CD4-positive, alpha-beta T cell treated with Interleukin-21 for 1 hour (primary cell): ENCODE measurements at places on chromosomes 12 and 14.

DNA sequence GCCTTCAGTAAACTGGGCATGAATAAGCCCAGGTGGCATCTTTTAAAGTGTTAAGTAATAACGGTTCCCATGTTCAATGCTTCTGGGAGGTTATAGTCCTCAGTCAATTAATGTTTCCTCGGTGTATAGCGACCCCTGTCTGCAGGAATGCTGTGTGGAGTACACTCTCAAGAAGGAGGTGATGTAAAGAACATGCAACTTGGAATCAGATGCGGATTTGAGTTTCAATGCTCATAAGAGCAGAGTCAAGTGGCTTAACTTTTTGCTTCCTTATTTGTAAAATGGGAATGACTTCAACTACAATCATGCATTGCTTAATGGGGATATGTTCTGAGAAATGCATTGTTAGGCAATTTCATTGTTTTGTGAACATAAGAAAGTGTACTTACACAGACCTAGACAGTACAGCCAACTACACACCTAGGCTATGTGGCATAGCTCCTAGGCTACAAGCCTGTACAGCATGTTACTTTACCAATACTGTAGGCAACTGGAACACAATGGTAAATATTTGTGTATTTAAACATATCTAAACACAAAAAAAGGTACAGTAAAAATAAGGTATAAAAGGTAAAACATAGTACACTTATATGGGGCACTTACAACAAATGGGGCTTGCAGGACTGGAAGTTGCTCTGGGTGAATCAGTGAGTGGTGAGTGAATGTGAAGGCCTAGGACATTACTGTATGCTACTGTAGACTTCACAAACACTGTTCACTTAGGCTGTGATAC, 6.7 kb upstream of the MRPS35 start:
- DNase-seq = peak; percentile 73

DNA sequence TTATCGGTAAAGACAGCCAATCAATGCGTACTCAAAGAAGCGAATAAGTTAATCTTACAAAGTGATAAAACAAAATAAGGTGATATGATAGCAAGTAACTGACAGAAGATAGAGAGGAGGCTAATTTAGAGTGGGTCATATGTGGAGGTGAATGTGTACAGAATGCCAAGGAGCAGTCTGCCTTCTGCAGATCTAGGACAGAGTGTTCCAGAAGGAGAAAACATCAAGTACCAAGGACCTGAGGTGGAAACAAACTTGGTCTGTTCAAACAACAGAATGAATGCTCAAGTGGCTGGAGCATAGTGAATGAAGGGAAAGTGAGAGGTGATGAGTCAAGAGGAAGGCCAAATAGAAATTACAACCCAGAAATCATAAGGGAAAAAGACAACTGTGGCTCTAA, 170.3 kb upstream of the BMP4 start:
- DNase-seq = no peak

DNA sequence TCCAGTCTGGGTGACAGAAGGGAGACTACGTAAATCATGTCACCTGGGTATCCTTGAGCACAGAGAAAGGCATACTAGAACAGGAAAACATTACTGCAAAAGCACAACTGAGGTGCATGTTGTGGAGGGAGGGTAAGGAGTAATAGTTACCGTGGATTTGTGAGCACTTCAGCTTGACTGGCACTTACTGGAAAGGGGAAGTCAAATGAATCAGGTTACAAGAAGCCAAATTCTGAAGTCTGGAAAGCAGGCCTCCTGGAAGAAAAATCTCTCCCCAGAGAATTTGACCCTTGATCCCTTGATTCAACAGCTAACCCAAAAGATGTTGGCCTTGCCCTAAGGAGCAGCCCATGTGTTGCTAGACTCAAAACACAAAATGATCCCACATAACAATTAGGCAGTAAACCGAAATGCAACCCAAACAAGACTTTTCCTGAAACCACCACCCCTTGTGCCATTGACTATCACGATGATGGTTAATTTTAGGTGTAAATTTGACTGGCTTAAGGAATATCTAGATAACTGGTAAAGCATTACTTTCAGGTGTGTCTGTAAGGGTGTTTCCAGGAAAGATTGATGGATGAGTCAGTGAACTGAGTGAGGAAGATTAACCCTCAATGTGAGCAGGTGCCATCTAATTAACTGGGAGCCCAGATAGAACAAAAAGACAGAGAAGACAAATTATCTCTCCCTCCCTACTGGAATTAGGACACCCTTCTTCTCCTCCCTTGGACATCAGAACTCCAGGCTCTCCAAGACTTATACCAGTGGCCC, 108.8 kb downstream of the SLC25A21 start:
- no peak for DNase-seq

- DNase-seq = no peak
Measured at GRCh38 chr14:68910540-68910939, 68.6 kb downstream of the ACTN1 start.

DNA sequence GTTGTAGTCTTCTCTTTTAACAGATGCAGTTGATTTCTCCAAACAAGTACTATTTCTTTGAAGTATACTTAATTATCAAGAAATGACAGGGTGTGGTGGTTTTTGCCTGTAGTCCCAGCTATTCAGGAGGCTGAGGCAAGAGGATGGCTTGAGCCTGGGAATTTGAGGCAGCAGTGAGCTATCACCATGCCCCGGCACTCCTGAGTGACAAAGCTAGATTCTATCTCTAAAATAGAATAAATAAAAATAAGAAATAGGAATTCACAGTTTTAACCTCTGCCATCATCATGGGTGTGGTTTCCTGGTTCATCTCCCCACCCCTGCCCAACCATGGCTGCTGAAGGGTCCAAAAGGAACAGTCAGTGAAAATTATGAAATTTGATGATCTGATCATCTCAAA, 290.2 kb upstream of the FLRT2 start:
- no peak for DNase-seq

DNA sequence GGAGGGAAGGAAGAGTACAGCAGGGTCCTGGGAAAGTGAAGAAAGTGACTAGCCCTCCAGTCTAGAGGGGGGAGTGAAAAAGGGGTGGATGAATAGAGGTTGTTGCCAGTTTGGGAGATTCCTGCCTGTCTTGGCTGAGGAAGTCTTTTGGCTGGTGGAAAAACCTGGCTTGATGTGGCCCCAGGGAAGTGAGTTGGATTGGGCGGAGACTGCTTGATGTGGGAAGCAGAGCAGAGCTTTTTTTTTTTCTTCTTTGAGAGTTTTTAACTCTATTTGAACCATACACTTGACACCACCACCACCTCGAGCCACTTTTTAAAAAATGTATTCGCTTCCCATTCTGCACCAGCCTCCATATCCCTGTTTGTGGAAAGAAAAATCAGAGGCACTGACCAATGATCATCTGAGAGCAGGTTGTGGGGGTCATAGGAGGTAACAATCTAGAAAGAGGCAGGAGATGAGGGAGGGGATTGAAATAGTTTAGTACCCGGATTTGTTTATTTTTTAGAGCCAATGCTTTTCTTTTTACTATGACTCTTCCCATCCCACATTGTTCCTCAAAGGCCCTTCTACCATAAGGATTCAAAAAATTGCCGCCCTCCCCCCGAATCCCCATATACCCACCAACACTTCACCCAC, 690 bp upstream of the DTX3 start:
- DNase-seq = no peak

DNA sequence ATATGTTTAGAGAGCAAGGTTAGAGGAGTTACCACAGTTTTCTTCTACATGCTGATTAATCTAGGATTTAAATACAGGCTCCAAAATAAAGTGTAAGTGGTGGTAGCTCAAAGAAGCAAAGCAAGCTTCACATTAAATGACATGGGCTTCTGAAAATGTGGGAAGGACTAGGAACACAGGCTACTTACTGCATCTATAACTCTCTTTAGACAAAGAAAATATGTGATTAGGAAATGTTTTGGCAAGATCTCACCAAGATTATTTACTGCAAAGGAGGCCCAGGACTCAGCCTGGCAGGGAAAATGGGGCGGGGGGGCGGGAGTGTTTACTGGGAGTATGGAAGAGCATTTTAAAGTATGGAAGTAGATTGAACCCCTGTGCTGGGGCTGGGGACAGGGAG, 39.4 kb downstream of the ETV6 start:
- no peak for DNase-seq

GRCh38 chr14:58737511-58737910, 99.7 kb downstream of the DACT1 start:
- DNase-seq = no peak

- DNase-seq = no peak
Measured at GRCh38 chr12:62370189-62370588, 96.4 kb upstream of the MON2 start.

DNA sequence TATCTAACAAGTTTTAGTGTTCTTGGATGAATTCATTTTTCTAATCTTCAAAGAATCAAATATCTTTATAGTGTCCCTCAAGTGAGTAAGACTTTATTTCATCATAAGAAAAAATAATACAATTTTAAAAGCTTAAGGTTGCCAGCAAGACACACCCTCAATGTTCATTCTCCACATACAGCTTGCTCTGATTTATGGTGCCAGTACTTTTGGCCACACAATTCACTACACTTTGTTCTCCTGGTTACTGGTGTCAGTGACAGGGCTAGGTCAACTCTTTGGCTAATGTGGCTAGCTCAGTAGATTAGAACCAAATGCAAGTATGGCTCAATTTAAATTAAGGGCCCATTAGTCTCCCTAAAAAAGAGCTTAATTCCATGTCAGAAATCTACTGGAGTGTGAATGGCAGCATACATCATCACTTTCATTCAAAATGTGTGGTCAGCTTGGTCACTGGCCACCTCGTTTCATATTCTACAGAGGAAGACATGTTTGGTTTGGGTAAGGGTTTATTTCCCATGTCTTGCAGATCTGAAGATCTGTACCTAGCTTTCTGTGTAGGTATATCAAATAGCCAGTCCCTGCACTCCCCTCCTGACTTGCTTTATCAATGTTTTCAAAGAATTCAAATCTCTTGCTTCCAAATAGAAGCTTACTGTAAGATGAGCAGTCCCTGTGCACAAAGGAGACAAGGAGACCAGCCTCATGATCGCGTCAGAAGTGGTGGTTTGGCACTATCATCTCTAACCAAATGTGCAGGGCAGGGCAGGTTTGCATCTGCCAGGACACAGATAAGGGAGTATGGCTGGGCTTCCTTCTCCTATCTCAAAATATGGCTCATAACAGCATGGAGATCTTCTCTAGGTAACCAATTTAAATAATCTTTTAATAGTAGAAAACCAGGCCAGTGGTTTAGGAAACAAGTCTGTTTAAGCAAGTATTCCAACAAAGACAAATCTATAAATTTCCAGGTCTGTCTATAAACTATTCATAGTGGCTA, 31.3 kb downstream of the HECTD4 start:
- no peak for DNase-seq

DNA sequence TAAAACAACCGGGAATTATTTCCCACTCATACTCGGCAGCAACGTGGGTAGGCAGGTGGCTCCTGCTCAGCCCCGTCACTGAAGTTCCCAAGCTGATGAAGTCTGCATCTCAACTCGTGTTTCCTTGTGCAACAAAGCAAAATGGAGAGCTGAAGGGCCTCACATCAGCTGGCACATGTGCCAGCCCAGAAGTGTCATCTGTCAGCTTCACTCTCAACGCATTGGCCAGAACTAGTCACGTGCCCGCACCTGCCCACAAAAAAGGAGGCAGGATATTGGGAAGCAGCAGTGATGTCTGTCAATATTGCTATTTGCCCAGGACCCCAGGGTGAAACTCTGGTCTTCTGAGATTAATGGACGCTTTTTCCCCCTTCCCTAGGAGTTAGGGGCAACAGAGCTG, 344.0 kb downstream of the BCL11B start:
- no peak for DNase-seq

GRCh38 chr14:76863724-76864407, 37.7 kb downstream of the LRRC74A start:
- DNase-seq = peak; percentile 15
